ENCODE measurements at places on chromosomes 2 and 18.

DNA sequence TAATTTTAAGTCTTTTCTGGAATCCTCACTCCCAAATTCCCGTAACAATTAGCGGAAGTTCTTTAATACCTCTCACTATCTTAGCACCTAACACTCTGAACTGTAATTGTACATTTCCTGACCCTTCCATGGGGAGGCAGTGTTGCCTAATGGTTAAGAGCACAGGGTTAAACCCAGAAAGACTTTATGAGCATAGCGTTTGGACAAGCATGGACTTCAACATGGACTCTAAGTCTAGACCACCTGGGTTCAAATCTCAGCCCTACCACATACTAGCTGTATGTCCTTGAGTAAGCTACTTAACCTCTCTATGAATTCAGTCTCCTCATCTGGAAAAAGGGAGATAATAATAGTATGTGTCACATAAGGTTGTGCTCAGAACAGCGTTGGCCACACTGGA, 13.0 kb downstream of the ANTXR1 start:
- no peak for DNase-seq

DNA sequence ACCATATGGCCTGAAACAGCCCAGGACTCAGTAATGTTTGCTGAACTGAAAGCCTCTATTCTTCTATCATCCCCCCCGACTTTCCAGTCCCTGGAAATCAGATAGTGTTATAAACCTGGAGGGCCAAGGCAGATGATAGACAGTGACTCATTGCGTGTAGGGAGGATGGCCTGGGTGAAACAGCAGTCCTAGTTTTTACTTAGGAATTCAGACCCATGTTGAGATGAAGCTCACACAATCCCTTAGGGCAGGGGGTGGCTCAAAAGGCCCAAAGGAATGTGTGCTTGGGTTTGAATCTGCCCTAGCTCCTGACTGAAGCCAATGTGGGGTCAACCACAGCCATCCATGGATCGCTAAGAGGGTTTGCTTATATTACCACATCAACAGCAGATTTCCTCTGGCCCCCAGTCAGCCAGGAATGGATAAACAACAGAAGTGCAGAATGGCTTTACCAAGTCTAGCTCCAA, 43.9 kb upstream of the STPG4 start:
- DNase-seq, result peak; percentile 97

- no peak for DNase-seq
These were observed 839.5 kb upstream of the FANCL start for GRCh38 chr2:59080451-59081181.

DNA sequence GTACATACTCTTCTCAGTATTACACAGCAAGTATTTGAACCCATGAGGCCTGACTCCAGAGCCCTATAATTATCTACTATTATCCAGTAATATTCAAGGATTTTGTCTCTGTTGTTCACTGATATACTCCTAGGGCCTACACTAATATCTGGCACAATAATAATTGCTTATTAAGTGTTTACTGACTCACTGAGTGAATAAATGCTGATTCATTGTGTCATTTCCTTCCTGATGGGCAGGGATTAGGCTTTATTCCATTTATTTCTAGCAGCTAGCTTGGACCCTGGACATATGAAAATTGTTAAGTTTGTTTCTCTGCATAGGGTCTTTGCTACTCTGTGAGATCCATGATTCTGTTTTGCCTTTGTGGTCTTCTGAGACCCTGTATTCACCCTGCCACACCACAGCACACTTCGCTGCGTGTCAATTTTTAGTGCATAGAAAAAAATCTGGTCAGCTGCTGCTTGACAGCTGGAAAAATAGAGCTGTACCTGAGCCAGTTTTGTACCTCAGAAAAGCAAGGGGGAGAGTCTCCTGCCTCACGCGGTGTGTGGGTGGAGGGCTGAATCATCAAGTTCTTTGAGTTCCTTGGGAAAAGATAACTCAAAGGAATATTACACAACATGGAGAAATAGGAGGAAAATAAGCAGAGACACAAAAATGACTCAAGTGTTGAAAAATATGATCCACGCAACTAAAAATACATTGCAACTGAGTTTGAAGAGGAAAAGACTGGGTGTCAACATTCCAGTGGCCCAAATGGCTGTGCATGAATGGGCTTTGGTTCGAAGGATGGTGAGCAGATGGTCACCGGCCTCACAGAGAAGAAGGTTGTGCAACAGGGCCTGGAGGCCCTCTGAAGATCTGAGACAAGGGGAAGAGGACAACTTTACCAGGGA, 18.9 kb upstream of the DPP4 start:
- DNase-seq, result no peak

GRCh38 chr18:62988471-62988870, 273.1 kb downstream of the PHLPP1 start:
- DNase-seq, result no peak

DNA sequence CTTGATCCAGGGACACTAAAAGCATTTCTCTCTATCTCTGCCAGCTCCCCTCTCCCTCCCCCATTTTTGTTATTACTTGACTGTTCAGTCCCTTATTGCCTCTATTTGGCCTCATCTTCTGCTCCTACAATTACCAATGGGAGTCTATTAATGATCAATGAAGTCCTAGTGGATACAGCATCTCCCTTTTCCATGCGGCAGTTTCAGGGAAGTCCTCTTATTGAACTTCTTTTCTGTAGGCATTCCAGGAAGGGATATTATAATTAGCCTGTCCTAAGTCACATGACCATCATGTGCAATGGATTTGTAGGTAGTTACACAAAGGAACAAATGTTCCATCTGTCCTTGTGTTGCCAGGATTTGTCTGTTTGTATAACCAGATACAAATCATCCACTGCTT, 495.1 kb upstream of the CNTNAP5 start:
- no peak for DNase-seq

Data from SJSA1 (cell line).